Calu3 (cell line): ENCODE measurements at places on chromosomes 1 and 21.

- peak; percentile 77 for DNase-seq
These were observed 26.4 kb downstream of the FOXO6 start for GRCh38 chr1:41387667-41388091.

DNA sequence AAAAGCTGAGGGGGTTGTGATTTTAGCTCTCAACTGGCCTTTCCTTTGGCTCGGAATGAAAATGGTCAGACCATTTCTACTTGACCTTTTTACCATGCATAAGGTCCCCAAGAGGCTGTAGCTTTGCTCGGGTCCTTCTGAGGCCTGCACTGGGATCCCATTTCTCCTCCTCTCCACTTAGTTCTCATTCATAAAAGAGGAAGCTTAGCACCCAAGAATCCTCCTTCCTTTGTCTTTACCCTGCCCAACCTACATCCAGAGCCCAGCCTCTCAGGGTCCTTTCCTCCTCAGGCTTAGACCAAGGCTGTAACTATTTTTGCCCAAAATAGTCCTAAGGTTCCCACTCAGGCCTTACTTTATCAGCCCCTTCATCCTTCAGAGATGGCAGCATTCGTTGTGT lies 6.0 kb upstream of the SLC27A3 start:
- DNase-seq, result no peak

GRCh38 chr1:228687587-228687986 lies 47.7 kb upstream of the RHOU start:
- DNase-seq, result no peak

DNA sequence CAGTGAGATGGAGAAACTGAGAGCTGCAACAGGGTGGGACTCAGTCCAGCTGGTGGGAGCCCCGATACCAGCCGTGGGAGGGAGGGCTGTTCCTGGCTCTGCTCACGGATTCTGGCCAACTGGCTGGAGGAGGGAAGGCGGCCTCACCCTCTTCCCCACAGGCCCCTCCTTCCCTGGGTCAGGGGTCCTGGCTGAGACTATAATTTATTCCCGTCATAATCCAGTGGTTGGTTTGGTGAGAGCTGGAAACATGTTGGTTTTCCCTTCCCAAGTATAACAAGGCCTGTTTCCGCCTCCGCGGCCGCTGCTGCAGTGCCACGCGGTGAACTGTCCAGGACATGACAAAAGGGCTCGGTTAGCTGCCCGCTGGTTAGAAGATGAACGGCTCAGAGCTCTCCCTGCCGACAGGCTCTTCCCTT lies 10.0 kb downstream of the PTPRF start:
- DNase-seq, result no peak

DNA sequence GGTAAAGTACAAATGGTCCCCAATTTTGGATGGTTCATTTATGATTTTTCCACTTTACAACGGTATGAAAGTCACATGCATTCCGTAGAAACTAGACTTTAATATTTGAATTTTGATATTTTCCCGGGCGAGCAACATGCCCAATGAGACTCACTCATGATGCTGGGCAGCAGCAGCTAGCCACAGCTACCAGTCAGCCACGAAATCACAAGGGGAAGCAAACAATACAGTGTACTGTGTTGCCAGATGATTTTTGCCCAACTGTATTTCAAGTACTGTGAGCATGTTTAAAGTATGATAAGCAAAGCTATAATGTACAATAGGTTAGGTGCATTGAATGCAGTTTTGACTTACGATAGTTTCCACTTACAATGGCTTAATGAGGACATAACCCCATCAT lies 266.8 kb downstream of the VAV3 start:
- no peak for DNase-seq

DNA sequence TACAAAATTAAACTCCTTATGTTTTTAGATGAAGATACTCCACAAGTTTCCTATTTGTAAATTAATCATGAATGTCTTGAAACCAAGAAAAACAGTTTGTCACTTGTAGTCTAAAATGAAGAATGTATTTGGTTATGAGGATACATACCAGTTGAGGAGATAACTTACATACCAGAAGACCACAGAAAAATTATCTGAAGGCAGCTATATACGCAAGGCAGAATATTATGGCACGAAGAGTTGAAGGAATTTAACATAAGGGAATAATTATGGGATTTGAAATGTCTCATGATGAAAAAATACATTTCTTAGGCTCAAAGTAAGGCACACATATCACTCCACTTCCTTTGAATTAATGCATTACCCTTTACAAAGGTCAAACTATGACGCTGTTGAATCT lies 73.3 kb downstream of the IFI44 start:
- DNase-seq, result no peak
